ENCODE measurements at places on chromosomes 7 and 10.

DNA sequence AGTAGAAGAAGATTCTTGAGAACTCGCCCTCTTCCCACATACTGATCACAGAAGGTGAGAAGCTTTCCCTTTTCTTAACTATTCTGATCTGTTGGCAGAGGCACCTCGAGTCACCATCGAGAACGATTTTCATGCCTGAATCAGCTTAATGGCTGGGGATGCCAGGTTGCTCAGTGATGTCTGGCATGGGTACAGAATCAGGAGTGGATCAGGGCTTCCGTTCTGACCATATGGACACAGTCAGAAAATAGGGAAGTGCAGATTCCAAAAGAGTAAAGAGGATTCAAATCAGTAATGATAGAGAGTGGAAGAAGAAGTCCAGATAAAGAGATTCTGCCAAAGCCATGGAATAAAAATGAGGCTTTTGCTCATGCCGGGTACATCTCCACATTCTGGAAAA is 52.0 kb upstream of the GRB10 start:
- DNase-seq: no peak

- DNase-seq: no peak
Observed at GRCh38 chr7:6237011-6237410, 35.4 kb downstream of the CYTH3 start.

DNA sequence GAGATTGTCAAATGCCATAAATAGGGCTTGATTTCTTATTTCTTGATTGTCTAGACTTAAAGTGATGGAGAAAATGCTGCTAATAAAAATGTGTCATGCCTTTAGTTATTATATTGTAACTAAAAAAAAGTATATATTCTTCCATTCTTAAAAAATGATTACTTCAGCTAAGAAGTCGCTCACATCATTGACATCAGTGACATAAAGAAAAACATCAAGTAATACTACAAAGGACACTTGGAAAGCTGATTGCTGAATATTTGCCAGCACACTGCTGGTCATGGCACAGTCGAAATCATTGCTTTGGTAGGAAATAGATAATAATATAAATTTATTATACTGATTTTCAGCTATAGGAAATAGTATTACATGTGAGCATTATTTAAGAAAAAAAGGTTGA is 62.6 kb downstream of the LOXL4 start:
- no peak for DNase-seq

GRCh38 chr10:4882704-4883078 is 56.7 kb downstream of the AKR1E2 start:
- no peak for DNase-seq

GRCh38 chr7:92095380-92095779 is 38.9 kb downstream of the CYP51A1 start:
- DNase-seq: no peak

GRCh38 chr10:122515022-122515424 is 45.5 kb upstream of the DMBT1 start:
- DNase-seq: no peak

GRCh38 chr10:126533644-126534043 is 136.8 kb downstream of the C10orf90 start:
- no peak for DNase-seq

- DNase-seq: no peak
Observed at GRCh38 chr10:117071286-117072050, 66.5 kb upstream of the SHTN1 start.

DNA sequence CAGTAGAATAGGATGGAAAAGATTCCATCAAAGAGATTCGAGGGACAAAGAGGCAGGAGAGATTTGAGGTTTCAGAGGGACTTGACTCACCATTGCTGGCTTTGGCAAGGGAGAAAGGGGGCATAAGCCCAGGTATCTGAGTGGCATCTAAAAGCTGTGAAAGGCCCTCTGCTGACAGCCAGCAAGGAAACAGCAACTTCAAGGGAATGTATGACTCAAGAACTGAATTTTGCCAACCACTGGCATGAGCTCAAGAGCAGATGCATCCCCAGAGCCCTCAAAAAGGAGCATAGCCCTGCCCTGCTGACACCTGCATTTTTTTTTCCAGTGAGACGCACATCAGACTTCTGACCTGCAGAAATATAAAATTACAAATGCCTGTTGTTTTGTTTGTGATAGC is 19.6 kb upstream of the ADAM12 start:
- DNase-seq: no peak

GRCh38 chr7:12738665-12739064 is 51.2 kb downstream of the ARL4A start:
- no peak for DNase-seq

DNA sequence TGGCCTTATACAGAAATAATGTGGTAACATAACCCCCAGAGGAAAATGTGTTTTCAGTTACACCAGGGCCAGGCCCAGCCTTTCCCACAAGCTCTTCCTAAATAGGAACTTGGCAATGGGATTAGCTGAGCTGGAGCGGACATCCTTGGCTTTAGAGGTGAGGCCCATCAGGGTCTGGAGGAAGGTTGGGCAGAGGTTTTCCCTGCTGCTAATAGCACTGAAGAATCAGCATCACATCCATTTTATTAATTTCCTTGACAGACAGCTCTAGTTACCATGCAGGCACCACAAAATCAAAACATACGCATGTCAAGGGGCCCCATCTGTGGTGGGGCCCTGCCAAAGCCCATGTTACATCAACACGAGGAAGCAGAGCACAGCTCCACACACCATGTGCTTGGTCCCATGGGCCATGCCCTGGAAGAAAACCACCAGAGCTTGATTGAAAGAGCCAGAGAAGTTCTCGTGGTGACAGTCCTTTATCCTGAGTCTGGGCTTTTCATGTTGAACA is 566.6 kb downstream of the KCNMA1 start:
- no peak for DNase-seq

DNA sequence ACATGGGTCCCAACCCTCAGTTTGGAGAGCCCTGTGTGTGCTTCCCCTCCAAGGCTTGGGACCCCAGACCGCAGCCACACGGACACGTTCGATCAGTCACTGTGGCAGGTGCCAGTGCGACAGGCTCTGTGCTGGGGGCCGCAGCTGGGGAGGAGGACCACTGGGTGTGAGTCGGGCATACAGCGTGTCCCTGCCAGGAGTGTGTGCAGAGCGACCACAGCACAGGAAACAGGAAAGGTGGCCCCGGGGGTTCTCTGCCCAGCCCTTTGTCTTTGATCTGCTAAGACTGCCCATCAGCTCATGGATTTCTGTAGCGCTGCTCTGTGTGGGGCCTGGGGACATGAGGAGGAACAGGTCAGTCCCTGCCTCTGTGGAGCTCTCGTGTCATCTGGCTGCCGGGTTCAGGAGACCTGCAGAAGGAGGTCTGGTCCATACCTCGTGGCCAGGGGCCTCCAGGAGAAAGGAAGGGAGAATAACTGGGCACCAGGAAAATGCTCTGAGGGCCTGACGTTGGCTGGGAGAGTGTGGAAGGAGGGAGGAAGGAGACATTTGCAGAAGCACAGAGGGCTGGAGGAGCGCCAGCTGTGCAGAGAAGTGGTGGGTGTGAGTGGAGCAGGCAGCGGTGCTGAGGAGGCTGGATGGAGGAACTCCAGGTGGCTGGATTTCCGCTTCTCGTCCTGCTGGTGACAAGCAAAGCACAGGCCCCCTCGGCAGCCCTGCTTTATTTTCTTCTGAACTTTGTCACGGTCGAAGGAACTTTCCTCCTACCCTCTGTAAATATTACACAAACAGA is 4.1 kb downstream of the NUDT1 start:
- DNase-seq: no peak

- no peak for DNase-seq
Observed at GRCh38 chr10:132421847-132422751, 25.1 kb downstream of the PWWP2B start.

DNA sequence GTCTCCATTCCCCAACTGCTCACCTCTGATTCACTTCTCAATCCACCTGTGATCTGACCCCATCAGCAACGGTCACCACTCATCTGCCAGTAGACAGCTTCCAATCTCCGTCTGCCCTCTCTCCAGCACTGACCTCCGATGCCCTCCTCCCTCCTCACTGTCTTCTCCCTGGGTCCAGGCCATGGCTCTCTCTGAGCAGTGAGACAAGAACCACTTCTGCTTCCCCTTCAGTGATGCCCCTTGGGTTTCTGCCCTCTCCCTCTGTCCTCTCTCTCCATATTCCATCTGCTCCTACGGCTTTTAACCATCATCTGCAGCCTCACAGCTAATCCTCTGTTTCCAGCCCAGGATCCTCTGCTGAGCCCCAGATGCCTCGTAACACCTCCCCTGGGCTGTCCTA is 55.5 kb upstream of the OPALIN start:
- no peak for DNase-seq

DNA sequence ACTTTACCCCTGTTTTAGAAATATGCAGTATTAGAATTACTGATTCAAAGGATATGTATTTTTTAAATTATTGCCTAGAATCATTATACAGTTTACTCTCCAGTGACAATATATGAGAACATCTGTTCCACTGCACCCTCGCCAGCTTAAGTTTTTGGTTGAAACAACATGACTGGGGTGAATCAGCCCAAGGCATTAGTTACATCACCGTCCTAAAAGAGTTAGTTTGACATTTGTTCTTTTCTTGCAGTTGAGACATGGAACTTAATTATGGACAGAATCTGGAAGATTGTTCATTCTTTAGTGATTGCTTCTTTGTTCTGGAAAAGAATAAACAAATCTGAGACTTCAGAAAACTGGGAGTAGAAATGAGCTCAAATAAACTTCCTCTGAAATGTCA is 167.3 kb upstream of the DKK1 start:
- no peak for DNase-seq

DNA sequence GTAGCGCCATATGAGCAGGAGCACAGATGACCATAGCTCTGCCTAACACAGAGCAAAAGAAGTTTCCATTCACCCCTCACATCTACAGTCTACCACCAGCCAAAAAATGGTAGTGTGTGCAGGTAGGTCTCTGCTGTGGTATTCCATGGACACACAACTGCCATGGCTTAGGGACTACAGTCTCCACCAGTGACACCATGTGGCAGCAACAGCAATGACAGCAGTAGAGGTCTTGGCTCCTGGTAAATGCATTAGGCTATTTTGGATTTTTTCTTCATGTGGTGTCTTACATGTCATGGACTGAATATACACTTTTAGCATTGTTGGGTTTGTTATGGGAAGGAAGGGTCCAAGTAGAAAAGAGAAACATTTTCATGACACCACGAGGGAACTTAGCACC is 70.1 kb upstream of the CABCOCO1 start:
- no peak for DNase-seq

- DNase-seq: no peak
Observed at GRCh38 chr10:61318429-61318828, 134.8 kb downstream of the TMEM26 start.

DNA sequence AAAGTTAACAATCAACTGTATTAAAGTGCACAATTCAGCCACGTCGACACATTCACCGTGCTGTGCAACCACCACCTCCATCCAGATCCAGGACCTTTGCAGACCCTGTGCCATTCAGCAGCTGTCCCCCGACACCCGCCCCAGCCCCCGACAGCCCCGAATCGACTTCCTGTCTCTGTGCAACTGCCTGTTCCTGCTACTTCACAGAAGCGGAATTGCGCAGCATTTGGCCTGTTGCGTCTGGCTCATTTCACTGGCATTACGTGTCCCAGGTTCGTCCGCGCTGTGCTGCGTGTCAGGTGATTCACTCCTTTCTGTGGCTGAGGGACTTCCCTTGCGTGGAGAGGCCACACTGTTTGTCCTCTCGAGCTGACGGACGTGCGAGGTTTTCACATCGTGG is 33.2 kb upstream of the DNAAF5 start:
- DNase-seq: no peak

Data from stimulated activated CD4-positive, alpha-beta T cell treated with anti-CD3 and anti-CD28 coated beads, Interleukin-15, amount 100 ng/mL, for 1 hour (primary cell).